IPS-NIHi11 (cell line): ENCODE measurements at places on chromosomes 5 and 9.

- peak; percentile 92 for DNase-seq
These were observed 59.1 kb downstream of the ABCA1 start for GRCh38 chr9:104868687-104869404.

GRCh38 chr5:43769571-43770355 is 166.8 kb downstream of the NNT start:
- no peak for DNase-seq

DNA sequence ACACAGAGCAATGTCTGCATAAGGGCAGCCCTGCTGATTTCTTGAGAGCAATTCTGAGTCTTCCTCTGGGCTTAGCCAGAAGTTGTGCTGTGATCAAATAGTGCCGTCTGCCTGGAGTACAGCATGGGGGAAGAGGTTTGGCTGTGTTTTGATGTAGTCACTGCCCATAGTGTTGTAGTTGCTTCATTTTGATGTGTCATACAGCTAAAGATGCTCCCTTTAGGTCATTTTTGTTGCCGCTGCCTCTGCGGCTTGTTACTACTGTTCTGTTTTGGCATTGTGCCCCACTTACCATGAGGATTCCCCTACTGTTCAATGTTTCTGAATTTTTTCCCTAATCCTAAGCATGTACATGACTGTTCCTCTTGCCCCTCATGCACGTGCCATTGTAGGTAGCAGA is 23.0 kb downstream of the SLC36A1 start:
- no peak for DNase-seq

GRCh38 chr9:116437411-116438370 is 249.4 kb upstream of the TRIM32 start:
- DNase-seq: no peak

DNA sequence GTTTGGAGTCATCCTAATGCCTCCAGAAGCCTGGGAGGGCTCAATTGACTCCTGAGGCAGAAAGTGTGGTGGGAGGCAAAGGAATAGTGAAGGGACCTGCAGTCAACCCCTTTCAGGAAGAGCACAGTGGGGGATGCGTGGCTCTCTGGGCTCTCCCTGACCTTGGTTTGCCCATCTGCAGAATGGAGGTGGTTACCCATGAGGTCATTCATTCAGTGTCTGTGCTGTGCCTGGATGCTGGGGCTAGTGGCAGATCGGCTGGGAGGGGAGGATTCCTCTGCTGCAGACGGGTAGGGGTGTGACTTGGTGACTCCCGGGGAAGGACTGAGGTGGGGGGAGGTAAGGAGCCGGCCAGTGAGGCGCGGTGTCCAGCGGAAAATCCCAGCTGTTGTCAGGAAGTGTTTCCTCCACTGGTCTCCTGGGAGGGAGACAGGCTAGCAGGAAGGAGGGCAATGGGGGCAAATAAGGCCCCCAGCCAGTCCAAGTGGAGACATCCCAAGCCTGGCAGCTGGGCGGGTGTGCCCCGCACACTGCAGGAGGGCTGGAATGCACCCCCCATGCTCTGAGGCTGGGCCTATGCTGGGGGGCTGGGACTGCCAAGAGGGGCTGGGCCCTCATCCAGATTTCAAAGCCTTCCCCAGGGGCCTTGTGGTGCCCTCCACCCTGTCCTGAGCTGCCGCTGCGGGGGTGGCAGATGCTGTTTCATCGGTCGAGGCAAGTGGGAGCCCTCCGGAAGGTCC is 10.9 kb downstream of the CXXC5 start:
- no peak for DNase-seq

- DNase-seq: no peak
These were observed 606.9 kb downstream of the EBF1 start for GRCh38 chr5:158492841-158493242.

DNA sequence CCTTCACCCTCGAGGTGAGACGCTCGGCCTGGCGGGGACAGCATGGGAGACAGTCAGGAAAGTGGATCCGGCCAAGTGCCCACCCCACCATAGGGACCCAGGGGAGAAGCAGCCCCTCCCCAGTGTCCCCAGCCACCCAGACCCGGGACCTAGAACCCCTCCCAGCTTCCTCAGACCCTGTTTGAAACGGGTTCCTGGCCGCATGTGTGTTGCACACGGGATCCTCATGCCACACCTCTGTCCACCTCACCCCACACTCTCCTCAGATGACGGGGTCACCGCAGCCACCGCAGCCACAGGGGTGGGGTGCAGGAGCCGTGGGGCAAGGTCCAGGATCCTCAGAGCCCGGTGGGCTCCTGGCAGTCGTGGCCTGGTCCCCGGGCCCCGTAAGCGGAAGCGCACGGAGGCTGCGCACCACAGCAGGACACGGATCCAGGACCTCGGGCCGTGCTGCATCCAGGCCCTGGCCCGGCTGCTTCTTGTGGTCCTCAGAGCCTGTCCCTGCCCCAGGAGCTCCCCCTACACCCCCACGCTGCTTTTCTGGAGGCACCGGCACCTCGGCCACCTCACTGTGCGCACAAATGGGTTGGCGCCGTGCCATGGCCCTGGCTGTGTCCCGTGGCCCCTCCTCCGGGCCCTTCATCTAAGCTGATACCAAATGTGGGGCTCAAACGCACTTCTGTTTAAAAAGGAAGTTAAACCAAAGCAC is 15.3 kb downstream of the TERT start:
- no peak for DNase-seq

- DNase-seq: peak; percentile 4
These were observed 5.3 kb downstream of the SARDH start for GRCh38 chr9:133732639-133733408.

GRCh38 chr5:40052808-40053207 is 626.9 kb upstream of the PTGER4 start:
- no peak for DNase-seq

GRCh38 chr5:15515229-15515628 is 15.2 kb downstream of the FBXL7 start:
- no peak for DNase-seq

- DNase-seq: no peak
These were observed 63.3 kb downstream of the INSL6 start for GRCh38 chr9:5122116-5122515.

- DNase-seq: no peak
These were observed 21.8 kb downstream of the KIAA1958 start for GRCh38 chr9:112508377-112508776.

GRCh38 chr5:113202746-113203716 is 226.4 kb downstream of the DCP2 start:
- peak; percentile 39 for DNase-seq

DNA sequence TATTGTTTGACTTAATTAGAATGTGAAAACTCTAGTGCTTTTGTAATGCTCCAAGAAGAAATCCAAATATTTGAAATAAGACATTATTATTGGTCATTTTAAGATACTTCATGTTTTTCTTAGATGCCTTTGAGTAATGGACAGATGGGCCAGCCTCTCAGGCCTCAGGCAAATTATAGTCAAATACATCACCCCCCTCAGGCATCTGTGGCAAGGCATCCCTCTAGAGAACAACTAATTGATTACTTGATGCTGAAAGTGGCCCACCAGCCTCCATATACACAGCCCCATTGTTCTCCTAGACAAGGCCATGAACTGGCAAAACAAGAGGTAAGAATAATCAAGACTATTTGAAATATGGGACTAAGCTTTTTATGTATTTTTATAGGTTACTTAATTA is 69.2 kb upstream of the SREK1 start:
- DNase-seq: no peak

DNA sequence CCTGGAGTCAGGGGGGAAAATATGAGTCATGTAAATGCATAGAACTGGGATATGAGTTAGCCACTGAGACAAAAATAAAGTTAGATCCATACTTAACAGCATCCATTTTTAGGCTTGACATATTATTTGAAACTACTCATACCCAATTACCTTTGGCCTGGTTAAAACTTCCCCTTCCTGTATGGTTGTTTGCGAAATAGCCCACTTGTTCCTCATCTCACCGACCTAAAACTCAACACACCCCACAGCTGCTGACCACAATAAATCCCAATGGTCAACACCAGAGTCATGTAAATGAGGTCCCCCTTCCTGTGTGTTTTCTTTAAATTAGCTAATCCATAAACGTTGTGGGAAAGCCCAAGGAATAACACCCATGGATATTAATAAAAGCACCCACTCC is 55.2 kb upstream of the TMEM215 start:
- no peak for DNase-seq

- DNase-seq: no peak
These were observed 52.9 kb upstream of the DHFR start for GRCh38 chr5:80707645-80708044.

DNA sequence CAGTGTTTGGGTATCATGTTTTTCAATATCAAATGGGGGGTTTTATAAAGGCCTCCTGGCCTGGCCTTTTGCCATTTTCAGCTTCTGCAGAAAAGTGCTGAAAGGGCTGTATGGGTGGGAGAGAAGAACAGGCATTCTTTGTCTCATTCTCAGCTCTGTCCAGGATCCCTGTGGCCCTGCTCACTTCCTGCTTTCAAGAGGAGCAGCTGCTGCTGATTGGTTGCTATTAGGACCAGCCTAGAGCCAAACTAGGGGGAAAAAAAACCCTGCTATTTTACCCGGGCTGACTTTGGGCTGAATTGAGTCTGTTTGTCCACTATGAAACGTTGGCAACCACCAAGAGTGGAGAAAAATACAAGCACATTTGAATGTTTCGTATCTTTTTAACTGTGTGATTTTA is 117.1 kb downstream of the CMYA5 start:
- DNase-seq: peak; percentile 37

DNA sequence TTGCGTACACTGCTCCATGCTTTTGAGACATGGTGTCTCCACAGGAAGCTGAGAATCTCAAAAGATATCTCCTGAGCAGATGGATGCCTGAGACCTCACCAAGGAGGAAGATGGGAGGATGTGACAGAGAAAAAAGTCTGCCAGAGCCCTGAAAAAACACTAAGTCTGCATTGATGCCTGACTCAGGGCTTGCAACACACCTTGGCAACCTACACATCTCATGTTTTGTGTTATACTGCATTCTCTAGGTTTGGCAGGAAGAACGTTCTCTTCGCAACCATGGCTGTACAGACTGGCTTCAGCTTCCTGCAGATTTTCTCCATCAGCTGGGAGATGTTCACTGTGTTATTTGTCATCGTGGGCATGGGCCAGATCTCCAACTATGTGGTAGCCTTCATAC is 19.2 kb downstream of the SLC22A4 start:
- DNase-seq: no peak

- no peak for DNase-seq
These were observed 441.5 kb upstream of the CDH6 start for GRCh38 chr5:30752015-30752414.

DNA sequence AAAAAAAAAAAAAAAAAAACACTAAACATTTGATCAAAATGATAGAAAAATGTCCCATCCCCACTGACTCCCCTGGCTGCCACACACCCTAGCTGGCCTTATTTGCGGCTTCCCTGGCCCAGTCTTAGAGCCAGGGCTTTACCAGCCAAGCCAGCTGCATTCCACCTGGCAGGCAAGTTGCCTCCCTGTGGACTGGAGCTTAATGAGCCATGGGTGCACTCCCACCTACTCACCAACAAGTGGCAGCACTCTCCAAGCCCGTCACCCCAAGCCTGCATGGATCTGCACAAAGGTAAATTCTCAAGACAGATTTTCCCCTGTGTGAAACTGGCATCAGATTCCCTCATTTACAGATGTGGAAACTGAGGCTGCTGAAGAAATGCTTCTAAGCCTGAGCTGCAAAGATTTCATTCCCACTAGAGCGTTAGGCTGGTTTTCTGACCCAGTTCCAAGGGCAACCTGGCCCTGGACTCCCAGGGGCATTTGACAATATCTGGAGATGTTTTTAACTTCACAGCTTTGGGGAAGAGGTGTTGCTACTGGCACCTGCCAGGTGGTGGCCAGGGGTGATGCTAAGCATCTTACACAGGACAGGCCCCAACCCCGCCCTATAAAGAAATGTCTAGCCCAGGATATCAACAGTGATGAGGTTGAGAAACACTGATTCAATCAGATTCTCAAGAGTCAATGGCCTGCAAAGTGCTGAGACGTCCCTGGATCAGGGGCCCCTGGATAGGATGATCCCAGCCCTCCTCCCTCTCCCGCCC is 21.9 kb upstream of the VDAC1 start:
- DNase-seq: peak; percentile 96

GRCh38 chr9:105341434-105342146 is 97.1 kb downstream of the SLC44A1 start:
- no peak for DNase-seq

DNA sequence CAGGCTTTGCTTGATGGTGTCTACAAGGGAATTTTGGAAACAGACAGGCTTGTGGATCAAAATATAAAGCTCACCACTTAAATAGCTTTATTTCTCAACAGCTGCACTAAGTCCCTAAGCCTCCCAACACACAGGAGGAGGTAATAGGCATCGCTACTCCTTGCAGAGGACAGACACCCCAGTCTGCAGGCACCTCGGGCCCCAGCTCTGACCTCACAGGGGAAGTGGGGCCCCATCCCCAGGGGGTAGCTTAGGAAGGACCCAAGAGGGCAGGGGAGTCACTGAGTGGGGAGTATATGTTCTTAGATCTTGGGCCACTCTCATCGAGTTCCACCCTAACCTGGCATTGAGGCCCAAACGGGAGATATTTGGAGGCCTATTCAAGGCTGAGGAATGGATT is 66.7 kb upstream of the XPA start:
- DNase-seq: no peak

- no peak for DNase-seq
These were observed 33.4 kb downstream of the ARHGAP26 start for GRCh38 chr5:142803428-142804125.

DNA sequence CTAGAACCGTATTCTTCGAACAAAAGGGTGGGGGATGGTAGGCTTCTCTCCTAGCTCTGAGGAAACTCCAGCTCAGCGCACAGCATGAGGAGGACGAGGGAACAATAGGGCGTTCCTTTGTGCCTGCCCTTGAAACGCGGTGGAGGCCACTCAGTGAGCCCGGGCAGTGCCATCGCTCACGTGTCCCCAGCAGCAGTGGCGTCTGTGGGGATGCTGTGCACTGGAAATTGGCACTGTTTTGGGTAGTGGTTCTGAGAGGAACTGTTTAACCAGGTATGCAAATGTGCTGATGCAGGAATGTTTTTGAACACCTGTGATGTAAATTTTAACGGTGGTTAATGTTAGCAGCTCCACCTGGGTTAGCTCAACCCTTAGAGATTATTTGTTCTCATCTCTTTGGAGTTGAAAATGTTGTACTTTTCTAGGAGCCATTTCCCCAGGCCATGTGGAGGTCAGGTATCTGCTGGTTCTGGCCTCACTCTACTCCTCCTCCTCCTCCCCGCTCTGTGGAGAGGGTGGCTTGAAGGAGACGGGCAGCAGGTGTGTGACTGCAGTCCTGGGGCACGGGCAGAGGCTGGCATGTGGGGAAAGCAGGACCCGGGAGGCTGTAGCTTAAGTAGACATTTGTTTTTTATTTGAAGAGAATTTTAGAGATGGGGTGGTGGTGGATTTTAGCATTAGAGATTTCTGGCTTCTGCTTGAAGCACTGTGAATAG is 48.3 kb downstream of the EHMT1 start:
- DNase-seq: peak; percentile 64
